Fibroblast of lung (primary cell): ENCODE measurements at places on chromosomes 4 and X.

- peak; percentile 36 for DNase-seq
These were observed 23.7 kb upstream of the UNC5C start for GRCh38 chr4:95572304-95572991.

- peak; percentile 80 for DNase-seq
These were observed 144.1 kb upstream of the RBPJ start for GRCh38 chr4:26176598-26177149.

DNA sequence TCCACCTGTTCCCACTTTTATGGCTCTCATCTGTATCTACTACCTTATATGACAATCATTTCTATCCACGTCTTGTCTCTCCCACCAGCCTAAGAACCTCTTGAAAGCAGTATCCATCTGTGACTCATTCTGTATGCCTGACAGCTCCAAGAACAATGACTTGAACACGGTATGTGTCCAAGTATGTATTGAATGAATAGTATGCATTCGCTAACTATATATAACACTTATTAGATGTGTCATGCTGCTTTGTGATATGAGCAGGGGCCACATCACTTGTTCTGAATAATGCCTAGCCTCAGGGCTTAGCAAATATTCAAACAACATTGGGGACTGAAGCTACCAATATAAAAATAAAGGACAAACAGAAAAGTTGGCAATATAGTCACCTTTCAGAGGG, 4.9 kb downstream of the OPHN1 start:
- DNase-seq: peak; percentile 87

DNA sequence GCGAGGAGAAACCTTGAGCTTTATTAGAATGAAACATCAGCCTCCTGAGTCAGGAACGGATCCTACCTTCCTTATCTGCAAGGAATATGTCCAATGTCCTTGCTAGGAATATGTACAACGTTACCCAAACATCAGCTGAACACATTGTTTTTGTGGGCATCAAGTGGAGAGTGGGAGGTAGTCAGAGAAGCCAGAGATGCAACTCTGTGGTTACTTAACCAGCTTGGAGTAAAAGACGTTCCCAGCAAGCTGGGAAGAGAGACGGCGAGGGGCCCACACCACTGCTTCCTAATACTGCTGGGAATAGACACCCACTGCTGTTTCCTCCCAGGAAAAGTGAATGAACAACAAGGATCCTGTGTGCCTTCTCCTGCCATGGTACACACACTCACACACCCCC, 74.4 kb upstream of the PLAC1 start:
- peak; percentile 64 for DNase-seq

DNA sequence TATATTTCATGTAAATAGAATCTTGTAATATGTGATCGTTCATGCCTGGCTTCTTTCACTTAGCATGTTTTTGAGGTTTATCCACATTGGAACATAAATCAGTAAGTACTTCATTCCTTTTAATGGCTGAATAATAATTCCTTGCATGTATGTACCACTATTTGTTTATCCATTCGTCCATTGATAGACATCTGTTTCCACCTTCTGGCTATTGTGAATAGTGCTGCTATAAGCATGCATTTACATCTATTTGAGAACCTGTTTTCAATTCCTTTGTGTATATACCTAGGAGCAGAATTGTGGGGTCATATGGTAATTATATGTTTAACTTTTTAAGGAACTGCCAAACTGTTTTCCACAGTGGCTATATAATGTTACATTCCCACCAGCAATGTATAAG, 356.7 kb upstream of the DIPK2B start:
- DNase-seq: peak; percentile 17

- no peak for DNase-seq
These were observed 79.4 kb downstream of the NLGN4X start for GRCh38 chrX:6149060-6149872.

DNA sequence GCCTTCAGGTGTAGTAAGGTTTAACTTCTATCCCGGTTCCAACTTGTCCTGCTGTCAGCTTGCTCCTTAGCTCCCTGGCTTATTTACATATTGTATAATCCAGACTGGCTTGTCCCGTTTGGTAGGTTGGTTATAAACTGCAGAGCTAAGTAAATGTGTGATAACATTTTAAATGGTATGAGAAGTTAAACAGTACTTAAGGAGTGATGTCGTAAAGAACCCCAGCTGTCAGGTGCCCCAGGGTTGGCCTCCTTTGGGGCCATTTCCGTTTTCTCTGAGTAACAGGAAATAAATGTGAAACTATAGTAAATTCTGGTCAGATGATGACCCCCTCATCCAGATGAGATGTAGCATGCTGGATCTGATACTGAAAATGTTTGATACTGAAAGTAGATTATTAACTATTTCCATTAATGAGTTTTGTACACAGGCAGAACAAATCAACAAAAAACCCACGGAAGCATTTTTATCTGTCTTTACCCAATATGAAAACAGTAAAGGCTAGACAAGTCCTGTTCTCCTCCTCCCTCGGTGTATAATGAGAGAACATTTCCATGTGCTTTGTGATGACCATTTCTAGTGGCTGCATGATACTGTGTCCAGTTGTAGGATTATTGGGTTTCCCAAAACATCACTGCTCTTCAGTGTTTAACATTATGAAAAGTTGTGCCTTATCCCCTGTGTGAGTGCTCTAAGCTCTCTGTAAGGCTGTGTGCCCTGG, 22.4 kb downstream of the GAB1 start:
- peak; percentile 69 for DNase-seq

GRCh38 chr4:85744950-85745349, 270.0 kb downstream of the ARHGAP24 start:
- DNase-seq: peak; percentile 77

DNA sequence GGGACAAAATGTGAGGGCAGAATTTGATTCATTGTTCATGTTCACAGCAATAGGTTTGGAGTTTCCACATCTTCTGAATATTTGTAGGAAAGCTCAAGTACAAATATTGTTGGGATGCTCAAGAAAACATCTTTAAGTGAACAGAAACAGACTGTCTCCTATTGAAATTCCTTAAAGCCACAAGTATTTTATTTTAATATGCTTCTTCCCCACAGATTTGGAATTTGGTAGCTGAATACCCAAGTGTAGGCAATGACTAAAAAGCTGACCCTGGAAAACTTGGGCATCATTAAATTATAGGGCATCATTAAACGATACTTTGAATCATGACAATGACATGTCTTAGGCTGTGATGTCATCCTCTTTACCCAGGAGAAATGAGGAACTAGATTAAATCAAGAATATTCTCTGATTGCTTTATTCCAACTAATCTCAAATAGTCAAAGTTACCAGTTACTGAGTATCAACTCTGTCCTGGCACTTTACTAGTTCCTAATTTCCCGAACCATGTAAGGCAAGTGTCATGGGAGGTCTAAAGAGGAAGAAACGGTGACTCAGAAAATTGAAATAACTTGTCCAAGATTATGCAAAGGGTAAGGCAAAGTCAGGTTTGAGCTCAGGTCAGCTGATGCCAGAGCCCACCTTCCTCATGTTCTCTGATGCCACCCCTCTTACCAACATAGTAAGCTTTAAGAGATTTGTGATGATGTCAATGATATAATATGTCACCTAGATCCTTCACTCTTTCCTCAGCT, 223.1 kb upstream of the LEF1 start:
- peak; percentile 31 for DNase-seq

GRCh38 chr4:138826322-138826721, 189.3 kb upstream of the NOCT start:
- DNase-seq: no peak

- DNase-seq: peak; percentile 63
These were observed 117.9 kb downstream of the TBC1D19 start for GRCh38 chr4:26701786-26702227.

DNA sequence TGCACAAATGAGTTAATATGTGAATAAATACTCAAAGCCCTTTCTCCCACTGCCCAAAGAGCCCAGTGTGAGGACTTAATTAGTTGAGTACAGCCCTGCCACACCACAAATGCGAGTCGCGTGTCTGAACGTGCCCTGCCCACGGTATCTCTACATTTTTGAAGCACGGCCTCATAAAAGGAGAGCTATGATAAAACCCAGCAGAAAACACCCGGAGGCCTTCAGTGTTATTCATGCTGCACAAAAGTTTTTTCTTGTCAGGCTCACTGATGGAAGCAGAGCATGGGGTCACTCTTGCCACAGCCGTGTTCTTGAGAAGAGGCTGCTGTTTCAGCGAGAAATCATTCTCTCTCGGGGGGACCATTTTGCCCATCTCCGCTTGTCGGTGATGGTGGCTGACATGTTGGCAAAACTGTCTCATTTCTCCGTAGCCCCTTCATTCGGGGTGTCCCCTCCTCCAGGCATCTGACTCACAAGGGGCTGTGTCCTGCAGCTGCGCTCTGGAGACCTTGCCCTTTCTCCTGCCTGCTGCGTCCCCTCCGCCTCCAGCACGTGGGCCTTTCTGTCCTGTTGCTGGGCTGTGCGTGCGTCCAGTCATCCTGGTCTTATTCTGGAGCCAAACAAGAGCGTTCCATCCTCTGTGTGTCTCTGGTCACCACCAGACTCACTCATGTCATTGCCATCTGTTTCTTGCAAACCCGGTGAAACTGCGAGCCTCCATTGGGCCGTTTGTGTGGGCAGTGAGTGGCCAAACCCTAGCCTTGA, 88.8 kb downstream of the SORCS2 start:
- peak; percentile 57 for DNase-seq

DNA sequence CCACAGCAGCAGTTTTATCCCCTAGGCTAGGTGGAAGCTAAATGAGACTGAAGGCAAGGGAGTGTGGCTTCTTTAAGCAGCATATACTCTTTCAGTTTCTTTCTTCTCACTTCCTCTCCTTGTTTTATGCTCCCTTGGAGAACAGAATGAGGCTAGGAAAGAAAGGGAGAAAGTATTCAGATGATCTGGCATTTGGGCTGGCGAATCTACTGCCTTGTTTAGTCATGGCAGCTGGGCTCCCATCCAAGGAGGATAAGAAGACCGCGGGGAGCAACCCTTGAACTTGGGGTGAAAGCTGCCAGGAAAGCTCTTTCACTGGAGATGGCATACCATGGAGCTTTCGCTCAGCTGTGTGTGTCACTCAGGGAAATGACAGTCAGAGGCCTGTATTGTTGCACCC, 72.1 kb downstream of the ARHGEF38 start:
- DNase-seq: peak; percentile 86

DNA sequence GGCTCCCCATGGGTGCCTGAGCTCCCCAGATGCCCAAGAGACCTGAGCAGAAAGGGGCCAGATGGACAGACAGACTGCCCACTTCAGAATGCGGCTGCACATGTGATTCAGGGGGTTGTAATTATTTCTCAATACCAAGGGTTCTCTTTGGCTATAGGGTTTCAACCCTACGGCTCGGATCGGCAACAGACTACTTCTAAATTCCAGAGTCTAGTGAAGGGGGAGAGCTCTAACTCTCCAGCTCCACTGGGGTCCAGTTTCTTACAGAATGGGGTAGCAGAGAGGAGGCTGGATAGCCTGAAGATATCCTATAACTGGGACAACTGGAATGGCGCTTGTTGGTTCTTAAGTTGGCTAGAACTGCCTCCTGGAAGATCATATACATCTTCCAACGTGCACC, 136.3 kb downstream of the MGST2 start:
- DNase-seq: no peak
